ENCODE measurements at places on chromosomes 4 and X. TPM values are rescaled to one million over a fixed set of nuclear protein-coding genes. Genes with fewer than 3 reads are reported as not detected.

The PCYT1B gene
- 1.4 TPM for total RNA-seq

The MCTS1 gene
- 41.5 TPM for total RNA-seq

The FAT4 gene
- total RNA-seq, result 45.4 TPM

The CT45A1 gene
- 0.13 TPM for total RNA-seq

The HTN1 gene
- total RNA-seq, result not detected

The KLHL15 gene
- total RNA-seq, result 12.5 TPM

The ITM2A gene
- 611 TPM for total RNA-seq

The HNRNPH2 gene
- 40.8 TPM for total RNA-seq

The IQSEC2 gene
- 11.3 TPM for total RNA-seq

The CCDC149 gene
- 8.0 TPM for total RNA-seq

The GPC3 gene
- 271 TPM for total RNA-seq

Measured in muscle of leg (tissue), 16 donors.